ENCODE measurements at places on chromosomes 11 and 22. TPM values are rescaled to one million over a fixed set of nuclear protein-coding genes. Genes with fewer than 3 reads are reported as not detected.

OR10V1 gene
- not detected for total RNA-seq

TTC36 gene
- 1.8 TPM for total RNA-seq

GRCh38 chr22:17871726-17872458 is 97.6 kb upstream of the BID start:
- H3K27ac ChIP-seq = peak overlapping the region; percentile 11
- H3K4me3 ChIP-seq = no peak overlapping the region
- no peak for DNase-seq
- H3K36me3 ChIP-seq = peaks cover 3% of the 10 kb centered on the region

DNA sequence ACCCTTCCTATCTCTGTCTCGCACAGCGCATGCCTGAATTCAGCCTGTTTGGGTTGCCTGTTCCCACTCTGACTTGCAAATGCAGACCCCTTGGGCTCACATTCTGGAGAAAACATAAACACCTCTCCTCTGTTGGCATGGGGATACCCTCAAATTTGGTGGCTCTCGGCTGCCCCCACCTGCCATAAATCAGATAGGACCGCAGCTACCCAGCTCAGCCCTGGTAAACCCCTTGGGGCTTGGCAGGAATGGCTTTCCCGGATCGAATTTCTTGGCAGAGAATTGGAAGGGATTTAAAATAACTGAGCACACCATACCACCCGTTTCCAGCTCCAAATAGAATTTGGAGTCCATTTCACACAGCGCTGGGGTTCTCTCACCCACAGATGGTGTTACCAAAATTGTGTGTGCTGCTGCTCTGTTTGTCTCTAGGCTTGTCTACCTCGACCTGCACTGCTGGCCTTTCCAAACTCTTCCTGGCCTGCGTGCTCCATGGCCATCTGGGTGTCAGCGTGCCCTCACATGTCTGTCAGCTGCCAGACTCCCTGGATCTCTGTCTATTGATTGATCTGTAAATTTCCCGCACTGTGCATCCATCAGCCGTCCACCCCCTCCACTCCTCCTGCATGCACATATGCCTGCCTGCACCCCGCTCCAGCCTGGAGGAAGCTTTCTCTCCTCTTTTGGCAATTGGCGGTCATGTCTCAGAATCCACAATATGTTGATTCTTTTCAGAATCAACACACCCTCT is 134.0 kb downstream of the NTM start:
- no peak overlapping the region for H3K27ac ChIP-seq
- H3K4me1 ChIP-seq = no peaks in the 10 kb centered on the region
- H3K27me3 ChIP-seq = peaks cover 8% of the 10 kb centered on the region
- DNase-seq = no peak

Measured in heart right ventricle (tissue), 16 donors.